HCT116 (cell line): ENCODE measurements at places on chromosomes 5 and 9. TPM values are rescaled to one million over a fixed set of nuclear protein-coding genes. Genes with fewer than 3 reads are reported as not detected.

The MRPL22 gene
- 68.3 TPM for total RNA-seq

The CERCAM gene
- total RNA-seq, result 27.0 TPM

GRCh38 chr5:43117092-43117491 is 3.6 kb upstream of the ZNF131 start:
- H3K27me3 ChIP-seq, result no peaks in the 10 kb centered on the region
- H3K4me3 ChIP-seq, result no peak overlapping the region
- H3K27ac ChIP-seq, result no peak overlapping the region

The PRUNE2 gene
- total RNA-seq, result 0.59 TPM

DNA sequence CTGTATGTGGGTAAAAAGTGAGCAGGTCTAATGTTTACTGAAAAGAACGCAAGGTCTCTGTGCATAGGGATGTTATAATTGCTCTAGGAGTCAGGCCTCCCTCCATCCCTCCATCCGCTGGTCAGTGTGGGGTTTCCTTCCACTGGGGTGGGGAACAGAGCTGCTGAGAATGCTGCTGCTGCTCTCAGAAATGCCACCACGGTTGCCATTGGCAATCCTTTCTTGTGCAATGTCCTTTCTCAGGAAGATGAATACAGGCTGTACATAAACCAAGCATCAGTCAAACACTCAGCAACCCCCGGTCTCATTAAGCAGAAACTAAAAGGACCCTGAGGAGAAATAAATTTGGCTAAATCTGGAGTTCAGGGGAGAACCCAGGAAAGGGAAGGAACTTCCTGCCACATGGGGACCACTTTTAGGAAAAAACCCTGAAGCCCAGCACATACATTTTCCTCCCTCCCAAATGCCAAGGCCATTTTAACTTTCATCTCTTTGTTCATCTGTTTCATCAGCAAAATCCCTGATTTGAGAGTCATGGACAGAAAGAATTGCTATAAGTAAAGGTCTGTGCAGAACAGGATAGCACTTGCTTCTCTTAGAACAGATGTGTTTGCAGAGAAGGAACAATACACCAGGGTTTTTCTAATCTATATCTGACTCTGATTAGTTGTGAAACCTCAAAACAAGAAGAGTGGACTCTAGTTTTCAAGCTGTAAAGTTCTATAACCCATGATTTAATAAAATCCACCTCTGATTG is 70.4 kb upstream of the SLC1A3 start:
- DNase-seq, result no peak
- H3K4me3 ChIP-seq, result no peak overlapping the region
- H3K27ac ChIP-seq, result no peak overlapping the region
- no peaks in the 10 kb centered on the region for H3K36me3 ChIP-seq

- H3K27me3 ChIP-seq, result peaks cover 10% of the 10 kb centered on the region; the same call in 1 of the 2 replicates
- no peaks in the 10 kb centered on the region for H3K36me3 ChIP-seq
- H3K4me3 ChIP-seq, result peak overlapping the region; percentile 45
- no peak for DNase-seq
Observed at GRCh38 chr9:85742597-85742936, 813 bp upstream of the AGTPBP1 start.

The GPR151 gene
- total RNA-seq, result not detected

DNA sequence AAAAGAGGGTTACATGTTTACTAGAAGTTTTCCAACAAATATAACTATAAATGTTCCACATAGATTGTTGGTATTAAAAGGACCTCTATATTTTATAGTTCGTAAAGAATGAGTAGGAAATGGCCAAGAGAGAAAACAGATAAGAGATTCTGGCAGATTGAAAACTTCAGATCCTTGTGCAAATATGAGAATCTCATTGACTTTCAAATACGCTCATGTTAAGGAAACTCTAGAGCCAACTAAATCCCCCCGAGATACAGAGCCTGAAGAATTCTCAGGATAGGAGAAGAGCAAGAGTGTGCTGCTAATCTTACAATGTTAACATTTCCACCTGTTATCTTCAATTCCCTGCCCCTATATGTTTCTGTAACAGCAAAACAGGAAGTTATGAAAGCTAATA is 159.0 kb upstream of the OR13F1 start:
- no peaks in the 10 kb centered on the region for H3K36me3 ChIP-seq
- no peaks in the 10 kb centered on the region for H3K27me3 ChIP-seq
- no peak overlapping the region for H3K4me3 ChIP-seq
- DNase-seq, result no peak

GRCh38 chr5:128796506-128796905 is 168.8 kb upstream of the SLC27A6 start:
- no peak overlapping the region for H3K4me3 ChIP-seq
- no peaks in the 10 kb centered on the region for H3K36me3 ChIP-seq
- H3K27ac ChIP-seq, result no peak overlapping the region
- no peak for DNase-seq

DNA sequence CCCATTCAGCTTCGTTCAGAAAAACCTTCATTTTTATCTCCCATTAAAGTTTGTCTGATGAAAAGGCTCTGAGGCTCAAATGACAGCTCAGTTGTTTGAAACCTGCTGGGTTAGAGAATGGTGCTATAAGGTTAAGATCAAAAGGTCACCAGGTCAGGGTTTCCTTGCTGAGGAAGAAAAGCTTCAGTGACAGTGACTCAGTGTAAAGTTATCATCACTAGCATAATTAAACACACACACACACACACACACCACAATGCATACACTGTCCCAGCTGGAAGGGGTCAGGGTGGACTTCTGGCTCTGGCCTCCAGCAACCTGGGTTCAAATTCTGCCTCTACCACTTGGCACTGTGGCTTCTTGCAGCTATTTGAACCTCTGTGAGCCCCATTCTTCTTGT is 281.1 kb downstream of the DOCK8 start:
- no peaks in the 10 kb centered on the region for H3K36me3 ChIP-seq
- H3K27ac ChIP-seq, result no peak overlapping the region
- H3K4me3 ChIP-seq, result no peak overlapping the region
- no peaks in the 10 kb centered on the region for H3K27me3 ChIP-seq
- DNase-seq, result no peak
- H3K4me1 ChIP-seq, result peaks cover 12% of the 10 kb centered on the region; the same call in 1 of the 2 replicates

The PFN3 gene
- not detected for total RNA-seq

DNA sequence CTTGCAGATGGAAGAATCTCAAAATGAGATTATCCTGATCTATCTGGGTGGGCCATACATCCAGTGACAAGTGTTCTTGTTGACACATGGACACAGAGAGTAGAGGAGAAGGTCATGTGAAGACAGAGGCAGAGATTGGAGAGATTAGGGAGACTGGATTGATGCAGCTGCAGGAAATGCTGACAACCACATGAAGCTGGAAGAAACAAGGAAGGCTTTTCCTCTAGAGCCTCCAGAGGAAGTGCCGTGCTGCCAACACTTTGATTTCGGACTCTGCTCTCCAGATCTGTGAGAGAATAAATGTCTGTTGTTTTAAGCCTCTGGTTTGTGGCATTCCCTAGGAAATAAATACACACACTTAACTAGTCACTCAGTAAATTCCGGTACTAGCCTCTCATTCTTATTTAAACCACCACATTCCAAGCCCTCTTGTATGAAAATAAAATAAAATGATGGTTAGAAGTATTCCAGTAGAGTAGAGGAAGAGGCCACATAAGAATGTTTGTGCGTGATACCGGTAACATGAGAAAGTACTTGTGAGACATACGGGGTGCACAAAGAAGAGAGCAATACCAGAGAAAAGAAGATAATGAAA is 110.9 kb upstream of the DMAC1 start:
- H3K4me3 ChIP-seq, result no peak overlapping the region
- DNase-seq, result no peak
- no peak overlapping the region for H3K27ac ChIP-seq
- no peaks in the 10 kb centered on the region for H3K27me3 ChIP-seq

- no peaks in the 10 kb centered on the region for H3K36me3 ChIP-seq
- no peak overlapping the region for H3K4me3 ChIP-seq
- DNase-seq, result no peak
- H3K4me1 ChIP-seq, result no peaks in the 10 kb centered on the region
- H3K27ac ChIP-seq, result no peak overlapping the region
Observed at GRCh38 chr9:121727295-121728020, 76.0 kb downstream of the DAB2IP start.

The CDX1 gene
- not detected for total RNA-seq

The ZMAT2 gene
- 55.3 TPM for total RNA-seq

DNA sequence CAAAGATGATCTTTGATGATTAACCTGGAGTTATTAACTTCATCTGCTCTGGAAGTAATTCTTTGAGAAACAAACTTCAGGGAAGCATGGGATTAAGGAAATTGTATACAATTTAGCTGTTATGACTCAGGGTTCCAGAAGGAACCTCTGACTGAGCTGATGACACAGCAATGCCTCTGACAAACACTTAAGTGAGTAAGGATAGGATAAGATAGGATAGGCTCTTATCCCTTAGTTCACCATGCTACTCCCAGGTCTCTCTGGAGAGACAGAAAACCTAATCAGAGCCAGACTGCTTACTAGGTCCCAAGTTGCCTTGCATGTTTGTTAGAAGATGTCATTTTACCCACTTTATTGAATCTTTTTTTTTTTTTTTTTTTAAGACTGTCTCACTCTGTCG is 12.6 kb upstream of the TMEM38B start:
- no peaks in the 10 kb centered on the region for H3K36me3 ChIP-seq
- no peaks in the 10 kb centered on the region for H3K27me3 ChIP-seq
- DNase-seq, result no peak
- no peak overlapping the region for H3K4me3 ChIP-seq

The KIAA0825 gene
- total RNA-seq, result 1.4 TPM

The TNFSF8 gene
- not detected for total RNA-seq

GRCh38 chr5:180027459-180028089 is 44.0 kb downstream of the RNF130 start:
- H3K27ac ChIP-seq, result no peak overlapping the region
- H3K4me1 ChIP-seq, result no peaks in the 10 kb centered on the region
- no peaks in the 10 kb centered on the region for H3K27me3 ChIP-seq
- no peak overlapping the region for H3K4me3 ChIP-seq

GRCh38 chr5:76771705-76772405 is 47.0 kb upstream of the F2RL1 start:
- no peaks in the 10 kb centered on the region for H3K27me3 ChIP-seq
- no peak for DNase-seq
- no peak overlapping the region for H3K4me3 ChIP-seq
- 0 out of 2 replicates have a peak, but pooled peaks cover 5% of the 10 kb centered on the region for H3K4me1 ChIP-seq
- no peak overlapping the region for H3K27ac ChIP-seq

GRCh38 chr5:132837868-132838267 is 7.4 kb upstream of the SHROOM1 start:
- DNase-seq, result no peak
- H3K4me1 ChIP-seq, result no peaks in the 10 kb centered on the region
- H3K27me3 ChIP-seq, result no peaks in the 10 kb centered on the region
- H3K36me3 ChIP-seq, result no peaks in the 10 kb centered on the region
- H3K4me3 ChIP-seq, result no peak overlapping the region

The PAX5 gene
- total RNA-seq, result 0.17 TPM

DNA sequence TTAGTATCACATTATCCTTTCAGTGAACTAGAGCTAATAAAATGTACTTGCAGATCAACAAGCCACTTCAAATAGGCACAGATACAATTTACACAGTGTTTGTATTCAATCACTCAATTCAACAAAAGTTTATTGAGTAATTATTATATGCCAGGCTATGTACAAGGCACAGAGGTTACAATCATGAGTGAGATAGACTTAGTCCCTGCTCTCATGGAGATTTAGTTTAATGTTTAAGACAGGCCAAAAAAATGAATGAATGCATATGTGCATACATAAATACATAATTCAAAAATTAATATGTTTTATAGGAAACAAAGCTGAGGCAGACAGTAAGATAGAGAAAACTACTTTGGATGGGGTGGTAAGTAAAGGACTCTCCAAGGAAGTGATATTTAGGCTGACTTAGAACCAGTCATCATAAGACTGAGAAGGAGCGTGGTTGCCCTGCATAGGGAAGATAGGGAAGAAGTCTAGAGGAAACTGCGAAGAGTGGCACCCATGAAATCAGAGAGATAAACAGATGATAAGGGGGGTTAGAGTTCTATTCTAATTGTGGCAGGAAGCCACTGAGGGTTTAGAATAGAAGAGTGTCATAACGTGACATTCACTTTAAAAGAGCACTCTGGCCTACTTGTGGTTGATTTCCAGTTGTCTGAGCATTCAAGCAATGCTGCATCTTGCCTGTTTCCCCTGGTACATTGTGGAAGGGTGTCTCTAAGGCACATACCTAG is 49.7 kb upstream of the GRAMD2B start:
- H3K4me3 ChIP-seq, result no peak overlapping the region
- H3K27ac ChIP-seq, result no peak overlapping the region
- H3K27me3 ChIP-seq, result no peaks in the 10 kb centered on the region
- no peaks in the 10 kb centered on the region for H3K36me3 ChIP-seq
- peaks cover 20% of the 10 kb centered on the region; the same call in 1 of the 2 replicates for H3K4me1 ChIP-seq

The RPL35 gene
- 1,754 TPM for total RNA-seq

The PPP6C gene
- total RNA-seq, result 35.4 TPM

The DPYSL3 gene
- 17.2 TPM for total RNA-seq

- DNase-seq, result no peak
- H3K27me3 ChIP-seq, result no peaks in the 10 kb centered on the region
- no peak overlapping the region for H3K4me3 ChIP-seq
- no peaks in the 10 kb centered on the region for H3K36me3 ChIP-seq
- H3K27ac ChIP-seq, result no peak overlapping the region
Observed at GRCh38 chr9:81621785-81622259, 67.5 kb downstream of the TLE1 start.

DNA sequence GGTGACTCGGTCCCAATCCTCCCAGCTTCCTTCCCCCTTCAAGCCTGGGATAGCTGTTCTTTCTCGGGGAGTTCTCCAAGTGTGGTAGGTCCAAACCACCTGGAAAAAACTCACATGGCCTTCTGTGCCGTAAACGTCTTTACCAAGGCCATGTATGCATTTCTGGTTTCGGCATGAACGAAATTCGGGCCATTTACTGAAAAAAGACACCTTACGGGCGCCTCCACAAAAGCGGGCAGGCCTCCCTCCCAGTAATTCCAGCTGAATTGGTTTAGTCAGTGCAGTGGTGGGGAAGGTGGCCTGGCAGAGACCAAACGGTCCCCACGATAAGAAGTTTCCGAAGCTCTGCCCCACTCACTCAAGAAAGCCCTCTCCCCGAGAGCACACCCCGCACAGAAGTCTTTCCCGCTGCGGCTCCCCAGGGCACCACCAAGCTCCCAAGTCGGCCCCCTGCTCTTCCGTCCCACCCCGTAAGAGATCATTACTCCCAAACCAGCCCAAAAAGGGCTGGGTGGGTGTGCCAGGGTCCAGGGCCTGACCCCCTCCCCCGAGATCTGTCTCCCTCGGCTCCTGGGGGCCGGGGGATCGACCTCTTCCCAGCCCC is 86.3 kb upstream of the MELK start:
- peaks cover 24% of the 10 kb centered on the region for H3K4me1 ChIP-seq
- no peaks in the 10 kb centered on the region for H3K36me3 ChIP-seq
- peak overlapping the region; percentile 59; the same call in 1 of the 2 replicates for H3K27ac ChIP-seq
- DNase-seq, result no peak
- no peaks in the 10 kb centered on the region for H3K27me3 ChIP-seq

The FOXD4 gene
- 2.8 TPM for total RNA-seq

GRCh38 chr9:114908104-114908622 is 22.2 kb downstream of the TNFSF8 start:
- H3K36me3 ChIP-seq, result no peaks in the 10 kb centered on the region
- peaks cover 19% of the 10 kb centered on the region; the same call in 1 of the 2 replicates for H3K27me3 ChIP-seq
- peaks cover 20% of the 10 kb centered on the region for H3K4me1 ChIP-seq

The AGXT2 gene
- total RNA-seq, result not detected

- H3K27me3 ChIP-seq, result no peaks in the 10 kb centered on the region
- H3K27ac ChIP-seq, result peak overlapping the region; percentile 2; the same call in 1 of the 2 replicates
- H3K36me3 ChIP-seq, result peaks cover 12% of the 10 kb centered on the region; the same call in 1 of the 2 replicates
- no peak for DNase-seq
- peaks cover 53% of the 10 kb centered on the region for H3K4me1 ChIP-seq
Observed at GRCh38 chr9:97990259-97990658, 7.1 kb downstream of the ANP32B start.

The PCDHB16 gene
- not detected for total RNA-seq

The EPB41L4B gene
- 8.1 TPM for total RNA-seq

The ANKRD31 gene
- total RNA-seq, result 0.30 TPM

The LMX1B gene
- total RNA-seq, result 11.3 TPM

- no peaks in the 10 kb centered on the region for H3K36me3 ChIP-seq
- H3K4me3 ChIP-seq, result no peak overlapping the region
- H3K4me1 ChIP-seq, result peaks cover 8% of the 10 kb centered on the region
- no peak overlapping the region for H3K27ac ChIP-seq
Observed at GRCh38 chr5:136137497-136138220, 5.0 kb downstream of the SMAD5 start.
